ENCODE measurements at places on chromosomes 7 and 10.

DNA sequence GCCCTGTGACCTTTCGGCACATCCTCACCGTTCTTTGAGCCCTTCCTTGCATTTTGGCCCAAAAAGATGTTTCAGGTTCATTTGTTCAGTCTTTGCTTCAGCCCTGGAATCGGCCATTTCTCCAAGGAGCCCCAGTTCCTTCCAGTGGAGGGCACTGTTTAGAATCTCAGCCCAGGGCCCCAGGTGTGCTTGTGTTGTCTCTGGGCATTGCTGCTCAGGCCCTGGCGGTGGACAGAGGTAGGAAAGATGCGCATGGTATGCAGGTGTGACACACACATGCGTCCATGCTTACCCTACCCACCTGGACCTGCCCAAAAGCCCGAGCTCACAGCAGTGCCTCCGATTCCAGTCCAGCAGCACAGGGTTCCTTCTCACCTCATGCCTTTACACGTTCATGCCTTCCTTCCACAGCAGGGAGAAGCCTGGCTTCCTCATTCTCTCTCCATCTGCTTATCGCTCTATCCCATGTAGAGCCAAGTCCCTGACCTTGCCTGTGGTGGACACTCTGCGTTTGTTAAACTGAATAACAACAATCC lies 70.6 kb downstream of the LHPP start:
- DNase-seq: no peak

- DNase-seq: no peak
These were observed 18.3 kb downstream of the TMEM248 start for GRCh38 chr7:66939325-66939724.

DNA sequence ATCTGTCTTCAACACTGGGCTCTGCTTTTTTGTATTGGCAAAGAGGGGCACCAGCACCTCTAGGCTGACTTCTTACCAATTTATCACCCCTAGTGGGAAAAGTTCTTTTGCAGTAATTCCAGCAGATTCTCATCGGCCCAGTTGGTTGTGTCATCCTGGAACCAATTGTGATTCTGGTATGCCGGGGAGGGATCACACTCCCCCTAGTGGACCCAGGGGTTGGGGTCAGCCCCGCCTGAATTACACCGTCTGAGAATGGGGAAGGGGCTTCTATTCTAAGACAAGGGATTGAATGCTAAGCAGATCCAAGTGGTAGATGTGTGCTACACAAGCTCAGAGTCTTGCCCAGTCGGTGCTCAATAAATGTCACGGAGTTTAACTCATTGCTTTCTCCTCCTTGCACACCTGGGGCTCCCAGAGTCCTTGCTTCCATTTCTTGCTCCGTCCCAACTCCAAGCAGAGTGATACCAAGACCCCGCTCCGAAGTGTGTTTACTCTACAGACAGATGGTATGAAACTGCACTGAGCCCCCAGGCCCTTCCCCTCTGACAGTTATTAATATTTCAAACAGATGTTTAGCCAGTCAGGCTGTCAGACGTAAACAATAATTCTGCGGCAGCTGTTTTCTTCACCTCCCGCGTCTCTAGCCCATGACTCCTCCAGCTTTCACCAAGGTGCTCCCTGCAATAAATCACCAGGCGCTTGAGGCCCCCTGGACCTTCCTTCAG lies 71.9 kb downstream of the C10orf105 start:
- DNase-seq: no peak

DNA sequence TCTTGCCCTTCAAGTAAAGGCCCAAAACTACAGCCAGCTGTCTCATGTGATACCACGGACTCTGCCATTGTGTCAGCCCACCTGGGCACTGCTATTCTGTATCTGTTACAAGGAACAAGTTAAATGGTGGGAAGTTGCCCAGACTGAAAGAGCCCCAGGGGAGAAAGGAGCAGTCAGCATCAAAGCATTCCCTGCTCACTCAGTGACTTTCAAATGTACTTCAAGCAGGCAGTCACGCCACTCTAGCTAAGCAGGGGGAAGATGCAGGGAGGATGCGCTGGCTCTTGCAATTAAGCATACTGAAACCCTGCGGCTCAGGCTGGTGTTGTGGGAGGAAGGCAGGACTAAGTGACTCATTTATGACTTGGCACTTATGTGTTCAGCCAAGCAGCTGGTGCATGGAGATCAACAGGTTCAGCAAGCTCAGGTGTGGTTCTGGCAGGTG lies 1249.6 kb downstream of the TYW1 start:
- DNase-seq: peak; percentile 93

DNA sequence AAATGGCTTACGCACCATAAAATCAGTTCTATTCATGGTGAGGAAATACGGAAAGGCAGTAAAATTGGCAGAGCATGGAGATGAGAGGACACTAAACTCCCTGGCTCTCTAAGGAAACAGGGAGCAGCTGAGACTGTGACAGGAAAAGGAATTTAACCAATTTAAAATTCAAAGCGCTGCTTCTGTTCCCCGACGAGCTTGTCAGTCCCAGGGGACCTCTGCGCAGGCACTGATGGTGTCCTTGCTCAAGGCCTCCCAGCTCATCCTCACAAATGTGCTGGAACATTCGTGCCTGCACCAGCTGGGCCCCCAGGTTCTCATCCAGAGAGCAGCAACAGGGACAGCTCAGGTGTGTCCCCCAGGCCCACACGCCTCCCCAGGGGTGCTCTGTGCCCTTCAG lies 101.4 kb downstream of the MAD1L1 start:
- no peak for DNase-seq

DNA sequence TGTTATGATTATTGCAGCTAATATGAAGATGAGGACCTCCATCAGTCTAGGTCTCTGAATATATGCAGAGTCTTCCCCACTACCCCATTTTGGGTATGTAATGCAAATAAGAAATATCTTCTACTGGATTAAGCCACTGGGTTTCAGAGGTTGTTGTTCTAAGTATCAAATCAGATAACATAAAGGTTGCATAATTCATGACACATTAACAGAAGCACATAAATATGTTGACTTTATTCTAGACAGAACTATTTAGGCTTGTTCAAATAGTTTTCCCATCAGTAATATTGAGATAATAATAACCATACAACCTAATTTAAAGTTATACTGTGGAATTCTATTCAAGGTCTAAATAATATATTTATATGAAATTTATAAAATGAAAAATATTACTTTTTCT lies 157.1 kb downstream of the ETV1 start:
- no peak for DNase-seq

DNA sequence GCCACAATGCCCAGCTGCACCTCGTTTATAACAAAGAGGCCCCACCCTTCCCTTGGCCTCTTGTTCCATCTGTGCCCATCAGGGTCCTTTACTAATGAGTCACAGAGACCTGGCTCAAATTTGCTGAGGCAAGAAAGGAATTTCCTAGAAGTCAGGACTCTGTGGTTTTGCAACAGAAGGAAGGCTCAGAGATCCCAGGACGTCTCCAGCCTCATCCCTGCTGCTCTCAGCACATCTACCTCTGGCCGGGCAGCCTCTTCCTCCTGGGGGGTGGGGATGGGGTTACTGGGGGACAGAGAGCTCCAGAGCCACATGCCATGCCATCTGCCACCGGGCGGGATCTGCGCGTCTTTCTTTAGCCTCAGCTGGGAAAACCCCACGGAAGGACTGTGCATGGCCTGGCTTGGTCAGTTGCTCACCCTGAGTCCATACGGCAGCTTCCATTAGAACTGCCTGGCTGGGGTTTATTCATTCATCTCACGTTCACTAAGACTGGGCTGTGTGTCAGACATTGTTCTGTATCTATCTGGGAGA lies 41.9 kb upstream of the PSMG3 start:
- DNase-seq: no peak

GRCh38 chr10:87507879-87508483 lies 3.3 kb downstream of the MINPP1 start:
- no peak for DNase-seq

- no peak for DNase-seq
These were observed 130.6 kb downstream of the EBF3 start for GRCh38 chr10:129833468-129833950.

DNA sequence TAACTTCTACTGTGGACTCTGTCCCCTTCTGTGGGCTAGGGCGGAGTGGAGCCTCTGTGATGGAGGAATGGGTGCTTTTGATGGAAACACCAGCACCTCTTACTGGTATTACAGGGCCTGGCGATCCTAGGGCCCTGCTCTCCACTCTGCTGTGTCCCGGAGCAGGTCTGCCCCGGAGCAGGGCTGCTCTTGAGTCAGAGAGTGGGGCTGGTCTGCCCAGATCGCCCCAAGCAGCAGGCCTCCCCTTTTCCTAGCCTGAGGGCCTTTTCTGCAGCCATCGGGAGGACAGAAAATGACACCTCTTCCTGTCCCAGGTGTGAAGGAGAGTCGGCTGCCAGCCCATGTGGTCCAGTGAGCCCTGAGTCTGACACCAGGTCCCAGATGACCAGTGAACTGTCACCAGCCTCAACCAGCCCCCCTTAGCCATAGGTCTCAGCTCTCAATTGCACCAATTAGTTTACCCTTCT lies 1.4 kb downstream of the ZNF282 start:
- DNase-seq: no peak

GRCh38 chr10:87658321-87658795 lies 1.3 kb upstream of the PAPSS2 start:
- peak; percentile 62 for DNase-seq

GRCh38 chr7:98629001-98629431 lies 11.9 kb downstream of the NPTX2 start:
- no peak for DNase-seq

GRCh38 chr10:72490951-72491350 lies 134.9 kb downstream of the MICU1 start:
- DNase-seq: no peak

DNA sequence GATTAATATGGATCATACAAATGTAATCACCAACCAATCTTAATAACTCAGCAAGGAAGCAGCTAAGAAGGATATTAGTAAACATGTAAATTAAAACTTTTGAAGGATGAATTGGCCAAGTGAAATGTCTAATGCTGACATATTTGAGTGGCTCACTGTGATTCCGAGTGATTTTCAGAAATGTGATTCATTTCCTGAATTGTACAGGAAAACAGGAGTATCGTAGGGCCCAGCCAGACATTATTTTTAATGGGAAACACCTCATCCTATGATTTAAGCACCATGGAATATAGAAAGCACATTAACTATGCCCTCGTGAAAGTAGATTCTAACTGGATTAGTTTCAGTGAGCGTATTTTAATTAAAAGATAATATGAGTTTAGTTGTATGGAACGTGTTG lies 82.3 kb downstream of the LHFPL3 start:
- no peak for DNase-seq

GRCh38 chr7:95811846-95812445 lies 39.6 kb downstream of the DYNC1I1 start:
- no peak for DNase-seq

GRCh38 chr10:33143160-33143728 lies 185.2 kb upstream of the ITGB1 start:
- DNase-seq: no peak

- no peak for DNase-seq
These were observed 303.0 kb upstream of the C7orf33 start for GRCh38 chr7:148287538-148287937.

- DNase-seq: no peak
These were observed 20.4 kb downstream of the MKRN1 start for GRCh38 chr7:140458916-140459315.

GRCh38 chr10:21399392-21400035 lies 126.0 kb downstream of the SKIDA1 start:
- DNase-seq: peak; percentile 73

DNA sequence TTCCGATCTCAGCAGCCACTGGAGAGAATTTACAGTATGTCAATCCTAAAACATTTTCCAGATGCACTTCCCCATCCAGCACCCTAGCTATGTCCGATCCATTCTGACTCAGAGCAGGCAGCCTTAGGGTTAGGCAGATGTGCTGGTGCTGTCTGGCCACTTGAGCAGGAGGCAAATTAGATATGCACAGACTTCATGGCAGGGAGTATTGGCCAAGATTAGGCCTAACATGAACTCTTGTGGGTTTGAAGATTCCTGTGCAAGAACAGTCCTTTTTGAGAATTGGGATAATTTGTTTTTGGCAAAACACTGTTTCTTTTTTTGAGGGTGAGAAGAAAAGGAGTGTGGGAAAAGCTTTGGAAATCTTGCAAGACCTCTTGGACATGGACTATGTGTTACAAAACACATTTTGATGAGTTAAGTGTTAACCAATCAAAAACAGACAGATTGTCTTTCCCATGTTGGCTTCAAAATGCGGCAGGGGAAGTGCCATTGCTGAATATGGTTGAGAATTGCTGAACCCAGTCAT lies 218.6 kb upstream of the INHBA start:
- DNase-seq: no peak

DNA sequence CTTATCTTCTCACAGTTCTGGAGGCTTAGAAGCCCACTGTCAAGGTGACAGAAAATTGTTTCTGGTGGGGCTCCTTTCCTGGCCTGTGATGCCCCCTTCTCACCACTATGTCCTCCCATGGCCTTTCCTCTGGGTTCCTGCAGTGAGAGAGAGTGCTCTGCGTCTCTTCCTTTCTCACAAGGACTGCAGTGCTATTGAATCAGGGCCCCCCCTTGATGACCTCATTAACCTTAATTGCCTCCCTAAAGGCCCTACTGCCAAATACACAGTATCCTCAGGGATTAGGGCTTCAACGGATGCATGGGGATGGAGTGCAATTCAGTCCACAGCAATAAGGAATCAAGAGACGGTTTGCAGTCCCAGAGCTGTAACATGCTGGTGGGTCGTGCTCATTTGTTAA lies 82.0 kb upstream of the GRB10 start:
- no peak for DNase-seq

- DNase-seq: no peak
These were observed 507.4 kb upstream of the PODXL start for GRCh38 chr7:132063800-132064199.

DNA sequence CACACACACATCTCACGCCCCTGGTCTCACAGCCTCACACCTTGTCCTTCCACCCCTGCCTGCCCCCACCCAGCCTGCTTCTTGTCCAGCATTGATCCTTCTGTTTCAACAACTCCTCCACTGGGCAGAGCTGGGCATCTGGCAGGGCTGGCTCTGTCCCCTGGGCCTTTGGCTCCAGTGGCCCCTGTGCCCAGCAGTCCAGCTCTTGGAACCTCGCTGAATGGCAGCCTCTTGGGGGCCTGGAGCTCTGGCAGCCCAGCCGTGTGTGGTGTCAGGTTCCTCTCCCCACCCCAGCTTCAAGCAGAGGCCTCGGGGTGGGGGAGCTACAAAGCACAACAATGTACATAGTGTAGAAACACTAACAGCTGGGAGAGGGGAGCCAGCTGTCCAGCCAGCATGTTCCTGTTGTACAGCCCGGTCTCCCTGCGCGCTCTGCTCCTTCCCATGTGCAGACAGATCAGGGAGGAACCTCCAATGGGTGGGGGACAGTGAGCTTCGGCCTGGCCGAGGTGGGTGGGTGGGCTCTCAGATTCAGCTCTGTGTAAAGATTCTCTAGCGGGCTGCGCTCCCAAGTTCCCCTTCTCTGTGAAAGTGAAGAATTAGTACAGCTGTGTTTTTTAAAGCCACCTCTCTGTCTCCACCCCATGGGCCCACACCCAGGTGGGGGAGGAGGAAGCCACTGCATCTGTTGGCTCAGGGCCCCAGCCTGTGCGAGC lies 19.4 kb downstream of the ZMIZ2 start:
- DNase-seq: no peak

GRCh38 chr7:92622685-92623084 lies 32.5 kb upstream of the FAM133B start:
- no peak for DNase-seq

GRCh38 chr7:90944021-90944420 lies 320.2 kb upstream of the FZD1 start:
- DNase-seq: no peak

GRCh38 chr10:132071667-132072066 lies 5.9 kb downstream of the JAKMIP3 start:
- DNase-seq: no peak

- no peak for DNase-seq
These were observed 128.5 kb upstream of the TNS3 start for GRCh38 chr7:47710201-47710935.

Data from NCI-H510A treated with DMSO at 0.1 percent for 48 hours (cell line).